ENCODE measurements at places on chromosomes 2 and 18.

DNA sequence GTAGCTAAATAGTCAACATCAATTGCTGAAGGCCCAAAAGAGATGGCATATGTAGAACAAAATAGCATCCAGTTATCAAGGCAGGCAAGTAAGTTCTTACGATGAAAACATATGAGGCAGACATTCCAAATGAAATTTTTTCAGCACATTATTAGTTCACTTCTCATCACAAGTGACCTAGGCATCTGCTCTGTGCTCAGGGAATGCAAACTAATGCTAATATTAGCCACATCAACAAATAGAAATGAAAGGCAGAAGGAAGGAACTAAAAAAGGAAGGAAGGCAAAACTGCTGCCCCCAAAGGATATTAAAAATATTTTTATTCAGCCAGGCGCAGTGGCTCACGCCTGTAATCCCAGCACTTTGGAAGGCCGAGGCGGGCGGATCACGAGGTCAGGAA, 51.2 kb upstream of the ROCK1 start:
- DNase-seq = no peak

DNA sequence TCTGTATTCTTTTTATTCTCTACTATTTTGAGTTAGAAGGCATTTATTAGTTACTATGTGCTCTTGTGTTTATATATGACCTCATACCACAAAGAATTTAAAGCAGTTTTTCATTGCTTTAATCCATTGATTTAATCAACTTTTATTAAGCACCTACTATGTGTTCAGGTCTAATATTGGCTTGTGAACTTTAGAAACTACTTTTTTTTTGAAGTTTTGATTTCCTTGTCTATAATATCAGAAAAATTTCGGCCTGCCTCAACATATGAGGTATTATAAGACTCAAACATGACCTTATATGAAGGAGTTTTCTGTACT, 117.7 kb downstream of the ZNF521 start:
- DNase-seq = no peak

GRCh38 chr18:7779211-7779610, 212.1 kb downstream of the PTPRM start:
- DNase-seq = no peak

GRCh38 chr2:168252976-168253375, 5.6 kb upstream of the STK39 start:
- no peak for DNase-seq

DNA sequence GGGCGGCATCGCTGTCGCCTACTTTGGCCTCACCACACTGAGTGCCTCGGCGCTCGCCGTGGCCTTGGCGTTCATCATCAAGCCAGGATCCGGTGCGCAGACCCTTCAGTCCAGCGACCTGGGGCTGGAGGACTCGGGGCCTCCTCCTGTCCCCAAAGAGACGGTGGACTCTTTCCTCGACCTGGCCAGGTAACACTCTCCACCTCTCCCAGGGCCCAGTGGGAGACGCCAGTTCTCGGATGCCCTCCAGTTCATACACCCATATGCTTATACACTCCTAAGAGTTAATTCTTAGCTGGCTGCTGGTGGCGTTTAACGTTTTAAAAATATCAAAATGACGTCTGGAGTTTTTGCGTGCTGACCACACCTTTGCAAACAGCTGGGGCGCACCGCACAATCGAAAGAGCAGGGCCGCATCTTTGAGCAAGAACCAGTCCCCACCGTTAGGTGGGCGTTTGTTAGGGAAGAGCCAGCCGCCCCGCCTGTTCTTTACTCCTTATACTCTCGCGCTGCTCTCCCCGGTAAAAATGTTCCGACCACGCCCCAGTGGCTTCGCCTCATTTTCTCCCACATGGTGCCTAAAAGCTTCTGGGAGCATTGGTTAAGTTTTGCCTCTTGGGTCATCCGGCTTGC, 899 bp downstream of the SLC1A4 start:
- peak; percentile 28 for DNase-seq

DNA sequence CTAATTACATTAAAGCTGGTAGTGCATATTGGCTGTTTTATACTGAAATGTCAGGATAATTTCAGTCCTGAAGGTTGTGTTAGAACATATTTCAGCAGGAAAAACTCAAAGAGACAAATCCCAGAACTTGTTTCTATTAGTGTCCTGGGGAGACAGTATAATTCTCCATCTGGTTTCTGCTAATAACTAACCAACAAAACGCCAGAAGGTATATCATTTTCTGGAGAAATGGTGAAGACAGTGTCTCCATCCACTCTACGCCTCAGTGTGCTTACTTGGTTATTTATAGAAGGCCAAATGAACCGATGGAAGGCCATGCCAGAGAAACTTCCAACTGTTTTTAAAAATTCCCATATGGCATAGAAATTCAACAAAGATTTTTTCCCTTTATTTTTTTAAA, 41.6 kb downstream of the GCA start:
- no peak for DNase-seq

DNA sequence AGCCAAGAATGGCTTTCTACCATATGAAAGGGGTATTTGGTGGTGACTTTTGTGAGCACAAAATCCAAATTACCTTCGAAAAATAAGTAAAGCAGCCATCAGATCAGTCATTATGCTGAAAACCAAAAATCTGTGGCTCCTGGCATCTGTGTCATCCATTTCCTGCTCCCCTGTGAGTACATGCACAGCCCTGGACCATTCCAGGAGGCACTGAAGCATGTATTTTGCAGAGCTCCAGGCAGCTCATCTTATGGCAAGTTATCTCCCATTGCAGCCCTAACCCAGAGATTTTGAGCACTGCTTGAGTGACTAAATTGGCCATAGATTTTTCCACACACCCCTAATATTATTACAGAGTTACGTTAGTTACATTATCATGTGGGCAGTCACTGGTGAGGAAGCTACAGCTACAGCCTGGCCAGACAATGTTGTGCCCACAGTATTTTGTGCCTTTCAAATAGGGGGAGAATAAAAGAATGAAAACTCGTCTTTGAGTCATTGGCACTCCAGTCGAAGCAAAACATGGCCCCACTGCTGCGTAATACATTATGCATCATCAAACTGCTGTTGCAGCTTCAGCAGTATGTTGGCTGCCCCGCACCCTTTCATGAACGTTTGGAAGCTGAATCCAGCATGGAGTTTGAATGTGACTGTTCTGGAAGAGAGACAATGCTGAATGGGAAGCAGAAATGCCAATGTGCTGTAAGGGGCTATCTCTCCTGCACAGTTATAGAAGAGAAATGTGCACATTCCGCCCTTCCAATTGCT, 702.2 kb downstream of the RNF144A start:
- peak; percentile 47 for DNase-seq

- no peak for DNase-seq
Measured at GRCh38 chr2:31274401-31275075, 40.6 kb downstream of the EHD3 start.

DNA sequence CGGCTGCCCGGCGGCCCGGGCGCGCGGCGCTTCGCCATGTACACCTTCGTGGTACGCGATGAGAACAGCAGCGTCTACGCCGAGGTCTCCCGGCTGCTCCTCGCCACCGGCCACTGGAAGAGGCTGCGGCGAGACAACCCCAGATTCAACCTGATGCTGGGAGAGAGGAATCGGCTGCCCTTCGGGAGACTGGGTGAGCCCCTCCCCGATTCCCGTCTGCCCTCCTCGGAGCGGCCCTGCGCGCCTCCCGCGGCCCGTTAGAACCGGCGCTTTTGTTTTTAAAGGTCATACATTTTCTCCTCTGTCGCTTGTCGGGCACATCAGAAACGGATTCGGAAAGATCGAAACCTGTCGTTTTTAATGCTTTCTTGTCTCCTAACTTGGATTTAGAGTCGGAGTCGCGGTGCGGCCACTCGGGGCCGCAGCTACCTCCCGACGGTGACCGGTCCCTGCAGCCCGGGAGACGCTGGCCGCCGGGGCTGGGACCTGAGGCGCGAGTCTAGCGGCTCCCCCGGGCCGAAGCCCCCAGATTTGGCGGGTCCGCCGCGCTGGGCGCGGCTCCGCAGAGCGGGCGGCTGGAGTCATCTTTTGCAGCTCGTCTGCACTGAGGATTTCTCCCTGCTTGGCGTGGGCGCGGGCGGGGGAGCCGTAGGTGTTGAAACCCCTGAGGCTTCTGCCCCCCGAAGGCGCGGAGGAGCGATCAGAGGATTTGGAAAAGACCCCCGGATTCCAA, 519 bp downstream of the TTL start:
- peak; percentile 78 for DNase-seq

- peak; percentile 50 for DNase-seq
Measured at GRCh38 chr2:212537726-212538304, 787 bp downstream of the ERBB4 start.

DNA sequence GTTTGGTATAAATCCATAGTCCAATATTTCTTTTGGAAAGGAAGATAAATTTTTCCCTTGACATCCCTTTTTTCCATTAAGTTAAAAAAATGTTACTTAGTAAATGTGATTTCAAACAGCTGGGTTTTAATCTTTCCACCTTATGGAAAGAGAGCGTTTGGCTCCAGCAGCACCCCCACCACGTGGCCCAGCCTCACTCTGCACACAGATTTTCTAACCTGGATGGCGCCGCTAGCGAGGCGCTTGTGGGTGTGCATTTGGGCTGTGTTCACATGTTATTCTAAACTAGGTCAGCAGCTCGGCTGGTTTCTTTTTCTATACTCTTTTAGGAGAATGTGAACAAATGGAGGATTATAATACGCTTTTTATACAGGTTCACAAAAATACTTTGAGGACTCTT, 218.0 kb downstream of the LDLRAD4 start:
- no peak for DNase-seq

DNA sequence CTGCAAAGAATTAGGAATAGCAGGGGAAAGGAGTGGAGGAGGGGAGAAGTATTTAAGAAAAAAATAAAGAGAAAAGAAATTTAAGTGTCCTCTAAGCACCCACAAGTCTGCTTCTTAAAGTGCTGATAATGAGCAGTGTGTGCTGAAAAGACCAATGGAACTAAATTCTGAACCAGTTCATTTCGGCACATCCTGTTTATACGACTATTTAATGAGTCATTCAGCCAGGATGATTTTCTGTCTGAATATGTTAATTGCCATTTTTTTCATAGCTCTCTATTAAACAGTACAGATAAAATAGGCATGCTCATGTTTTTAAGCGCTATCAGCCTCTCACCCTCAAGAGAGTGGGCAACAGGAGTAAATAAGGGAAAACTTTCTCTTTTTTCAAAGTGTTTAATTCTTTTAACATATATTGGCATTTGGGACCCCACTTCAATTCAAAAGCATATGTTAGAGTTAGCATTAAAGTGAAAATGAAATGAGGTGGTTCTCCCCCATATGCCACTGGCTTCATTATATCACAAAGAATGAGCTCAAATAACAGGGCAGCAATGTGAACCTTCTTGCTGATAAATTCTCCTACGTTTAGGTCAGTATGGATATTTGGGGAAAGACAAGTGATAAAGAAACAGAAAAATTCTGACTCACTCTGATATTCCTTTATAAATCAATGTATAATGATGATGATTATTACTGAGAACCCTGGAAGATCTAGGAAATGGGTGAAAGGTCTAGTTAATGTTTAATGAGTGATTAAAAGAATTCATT, 87.5 kb downstream of the TCF4 start:
- peak; percentile 69 for DNase-seq

DNA sequence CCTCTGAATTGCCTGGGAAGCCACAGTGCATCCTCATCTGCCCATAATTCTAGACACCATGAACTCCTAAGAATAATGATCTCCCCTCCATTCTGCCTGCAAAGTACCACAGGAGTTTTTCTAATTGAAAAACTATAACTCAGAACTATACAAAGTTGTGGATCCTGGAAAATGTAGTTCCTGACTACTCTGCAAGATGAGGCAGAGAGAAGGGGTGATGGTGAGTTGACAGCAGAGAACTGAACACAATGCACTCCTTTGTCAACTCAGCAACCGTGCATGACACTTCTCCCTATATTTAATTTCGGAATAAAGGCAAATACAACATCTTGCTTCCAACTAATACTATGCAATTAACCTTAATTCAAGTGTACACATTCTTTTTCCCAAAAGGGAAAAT, 471.1 kb upstream of the FAM98A start:
- DNase-seq = no peak

DNA sequence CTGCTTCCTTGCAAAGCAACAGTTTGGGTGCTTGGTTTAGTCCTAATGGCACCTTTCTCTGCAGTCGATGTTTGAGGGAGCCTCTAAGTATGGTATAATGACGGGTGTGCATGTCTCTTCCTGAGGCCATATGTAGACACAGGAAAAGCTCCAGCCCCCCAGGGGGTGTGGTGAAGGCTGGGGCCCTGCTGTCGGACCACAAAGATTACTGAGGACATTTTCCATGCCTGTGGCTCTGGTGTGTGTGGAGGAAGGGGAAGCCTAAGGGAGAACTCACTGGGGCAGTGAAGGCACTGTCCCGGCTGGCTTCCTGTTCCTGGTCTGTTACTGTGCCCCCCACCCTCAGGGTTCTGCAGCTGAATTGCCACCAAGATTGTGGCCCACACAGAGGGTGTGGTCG, 187.1 kb downstream of the FHOD3 start:
- DNase-seq = no peak

- DNase-seq = no peak
Measured at GRCh38 chr18:49169037-49169521, 218.3 kb upstream of the SMAD7 start.

DNA sequence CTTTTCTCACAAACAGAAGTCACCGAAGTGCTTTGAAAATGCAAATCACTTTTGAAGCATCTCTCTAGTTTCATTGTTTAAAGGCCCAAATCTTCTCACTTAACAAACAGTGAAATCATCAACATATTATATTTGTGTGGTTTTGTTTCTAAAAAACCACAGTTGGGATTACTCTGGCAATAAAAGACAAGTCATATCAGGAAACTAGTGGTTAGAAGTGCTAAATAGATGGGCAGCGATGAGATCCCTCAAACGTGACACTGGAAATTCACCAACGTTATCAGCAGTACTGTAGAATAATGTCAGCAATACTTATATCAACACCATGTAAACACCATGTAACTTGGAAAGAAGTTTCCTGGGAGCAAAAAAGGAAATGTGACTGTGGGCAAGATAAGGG, 893.5 kb downstream of the SUCLG1 start:
- no peak for DNase-seq

DNA sequence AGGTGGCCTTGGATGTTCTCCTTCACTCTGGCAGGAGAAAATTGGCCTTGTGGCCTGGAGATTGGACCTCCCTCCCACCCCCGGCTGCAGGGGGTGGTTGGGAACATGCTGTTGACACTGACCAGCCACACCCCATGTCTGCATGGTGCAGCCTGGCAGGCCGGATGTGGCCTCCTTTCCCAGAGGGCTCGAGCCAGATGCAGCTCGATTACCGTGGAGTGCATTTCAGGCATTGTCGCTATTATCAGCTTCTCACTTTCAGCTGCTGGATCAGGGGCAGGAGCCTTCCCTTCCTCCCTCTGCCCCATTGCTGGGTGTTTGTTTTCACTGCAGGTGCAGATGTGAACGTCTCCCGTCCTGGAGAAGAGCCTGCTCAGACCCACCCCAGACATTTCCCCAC, 211.0 kb upstream of the SIX2 start:
- DNase-seq = no peak

DNA sequence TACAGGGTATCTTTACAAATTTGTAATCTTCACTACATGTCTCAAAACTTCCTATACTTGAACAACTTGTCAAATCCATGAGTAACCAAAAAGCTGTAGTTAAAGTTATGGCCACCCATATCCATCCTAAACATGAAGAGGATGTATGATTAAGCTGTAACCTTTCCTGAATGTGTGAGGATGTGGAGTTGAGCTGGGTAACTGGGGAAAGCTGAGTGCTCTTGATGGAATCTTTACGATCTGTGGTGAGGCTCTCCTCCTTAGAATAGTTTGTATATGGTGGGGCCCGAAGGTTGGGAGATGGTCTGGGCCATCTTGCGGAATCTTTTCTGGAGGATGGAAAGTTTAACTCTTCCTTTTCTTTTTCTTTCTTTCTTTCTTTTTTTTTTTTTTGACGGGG, 29.4 kb downstream of the DPP4 start:
- no peak for DNase-seq
